ENCODE measurements at places on chromosomes 5 and 9.

- no peak for DNase-seq
Observed at GRCh38 chr5:160800375-160801275, 51.4 kb downstream of the ATP10B start.

DNA sequence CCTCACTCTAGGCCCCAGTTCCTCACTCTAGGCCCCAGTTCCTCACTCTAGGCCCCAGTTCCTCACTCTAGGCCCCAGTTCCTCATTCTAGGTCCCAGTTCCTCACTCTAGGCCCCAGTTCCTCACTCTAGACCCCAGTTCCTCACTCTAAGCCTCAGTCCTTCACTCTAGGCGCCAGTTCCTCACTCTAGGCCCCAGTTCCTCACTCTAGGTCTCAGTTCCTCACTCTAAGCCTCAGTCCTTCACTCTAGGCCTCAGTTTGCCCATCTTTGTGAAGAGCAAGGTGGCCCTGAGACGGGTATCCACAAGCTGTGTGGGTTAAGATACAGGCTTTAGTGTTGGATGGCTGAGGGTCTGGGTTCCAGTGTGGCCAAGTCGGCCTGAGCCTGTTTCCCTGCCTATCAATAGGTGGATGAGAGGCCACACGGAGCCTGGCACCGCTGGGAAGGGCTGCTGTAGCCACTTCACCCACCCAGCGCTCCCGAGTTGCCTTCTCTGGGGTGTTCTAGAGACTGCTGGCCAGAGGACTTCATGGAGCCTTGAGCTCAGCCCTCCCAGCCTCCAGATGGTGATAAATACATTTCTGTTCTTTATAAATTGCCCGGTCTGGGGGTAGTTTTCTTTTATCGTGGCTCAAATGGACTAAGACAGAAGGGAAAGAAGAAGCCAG, 150.2 kb downstream of the RXRA start:
- no peak for DNase-seq

GRCh38 chr5:113397046-113397445, 37.7 kb downstream of the TSSK1B start:
- no peak for DNase-seq

DNA sequence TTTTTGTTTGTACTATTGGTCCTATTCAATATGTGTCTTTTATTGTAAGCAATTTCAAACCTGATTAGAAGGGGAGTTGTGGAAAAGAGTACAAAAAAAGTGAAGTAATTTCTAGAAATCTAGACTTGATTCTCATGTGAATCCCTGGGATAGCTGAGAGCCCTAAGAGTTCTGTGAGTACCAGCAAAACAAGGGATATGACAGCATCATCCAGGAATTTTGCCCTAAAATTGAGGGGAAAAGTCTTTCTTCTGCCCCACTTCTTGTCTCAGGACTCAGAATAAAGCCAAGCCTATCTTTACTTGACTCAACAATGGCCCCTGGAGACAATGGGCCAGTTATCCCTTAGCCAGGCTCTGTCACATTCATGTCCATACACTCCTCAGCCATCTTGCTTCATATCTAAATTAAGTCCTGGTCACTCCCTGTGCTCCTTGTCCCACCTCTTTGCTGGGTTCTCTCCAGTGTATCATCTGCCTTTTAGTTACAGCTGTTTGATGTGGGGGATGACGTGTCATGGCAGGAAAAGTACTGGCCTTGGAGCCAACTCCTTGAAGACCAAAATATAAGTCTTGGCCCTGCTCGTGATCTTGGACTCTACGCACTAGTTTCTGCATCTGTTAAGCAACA, 81.2 kb downstream of the ADAMTS12 start:
- no peak for DNase-seq

DNA sequence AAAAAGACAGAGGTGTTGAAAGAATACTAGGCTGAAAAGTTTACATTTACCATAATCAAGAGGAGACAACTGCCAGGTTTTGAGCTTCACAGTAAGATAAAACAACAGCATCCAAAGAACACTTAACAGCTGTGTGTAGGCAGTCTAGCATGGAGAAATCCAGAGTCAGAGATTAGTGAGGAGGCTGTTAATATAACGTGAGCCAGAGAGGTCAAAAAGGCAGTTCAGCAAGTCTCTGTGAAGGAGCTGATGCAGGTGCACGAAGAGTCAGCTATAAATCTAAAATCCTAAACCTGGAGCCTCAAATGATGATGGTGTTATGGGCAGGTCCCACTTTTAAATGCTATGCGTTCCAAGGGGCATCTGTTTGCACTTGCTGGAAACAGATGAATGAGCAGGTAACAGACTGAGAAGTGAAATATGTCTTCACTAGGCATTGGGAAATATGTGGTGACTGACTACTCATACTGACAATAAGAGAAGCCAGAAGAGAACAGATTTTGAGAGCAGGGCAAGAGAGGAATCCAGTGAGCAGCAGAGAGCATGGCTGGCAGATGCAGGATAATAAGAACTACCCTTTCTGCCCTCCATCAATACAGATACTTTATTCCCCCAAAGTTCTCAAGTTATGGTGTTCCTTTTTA, 8.7 kb downstream of the APTX start:
- DNase-seq = no peak

GRCh38 chr9:97292200-97292599, 15.3 kb upstream of the CCDC180 start:
- no peak for DNase-seq

- DNase-seq = no peak
Observed at GRCh38 chr9:135589596-135590485, 28.3 kb downstream of the PAEP start.

GRCh38 chr5:149675610-149676201, 54.4 kb upstream of the PPARGC1B start:
- no peak for DNase-seq

DNA sequence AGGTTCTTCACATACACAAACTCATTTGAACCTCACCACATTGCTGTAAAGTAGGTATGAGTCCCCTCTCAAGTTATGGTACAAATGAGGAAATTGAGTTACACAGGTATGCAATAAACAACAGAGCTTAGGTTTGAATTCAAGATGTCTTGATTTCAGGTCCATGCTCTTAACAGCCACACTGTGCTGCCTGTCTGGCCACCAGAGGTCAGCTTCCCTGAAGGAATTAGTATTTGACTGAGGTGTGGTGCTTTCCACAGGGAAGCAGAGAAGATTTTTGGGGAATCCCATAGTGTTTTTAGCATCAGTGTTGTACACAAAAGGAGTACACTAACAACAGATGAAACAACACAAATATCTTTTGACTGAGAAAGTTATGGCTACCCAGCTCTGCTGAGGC, 94.4 kb upstream of the ITGA1 start:
- DNase-seq = peak; percentile 23

DNA sequence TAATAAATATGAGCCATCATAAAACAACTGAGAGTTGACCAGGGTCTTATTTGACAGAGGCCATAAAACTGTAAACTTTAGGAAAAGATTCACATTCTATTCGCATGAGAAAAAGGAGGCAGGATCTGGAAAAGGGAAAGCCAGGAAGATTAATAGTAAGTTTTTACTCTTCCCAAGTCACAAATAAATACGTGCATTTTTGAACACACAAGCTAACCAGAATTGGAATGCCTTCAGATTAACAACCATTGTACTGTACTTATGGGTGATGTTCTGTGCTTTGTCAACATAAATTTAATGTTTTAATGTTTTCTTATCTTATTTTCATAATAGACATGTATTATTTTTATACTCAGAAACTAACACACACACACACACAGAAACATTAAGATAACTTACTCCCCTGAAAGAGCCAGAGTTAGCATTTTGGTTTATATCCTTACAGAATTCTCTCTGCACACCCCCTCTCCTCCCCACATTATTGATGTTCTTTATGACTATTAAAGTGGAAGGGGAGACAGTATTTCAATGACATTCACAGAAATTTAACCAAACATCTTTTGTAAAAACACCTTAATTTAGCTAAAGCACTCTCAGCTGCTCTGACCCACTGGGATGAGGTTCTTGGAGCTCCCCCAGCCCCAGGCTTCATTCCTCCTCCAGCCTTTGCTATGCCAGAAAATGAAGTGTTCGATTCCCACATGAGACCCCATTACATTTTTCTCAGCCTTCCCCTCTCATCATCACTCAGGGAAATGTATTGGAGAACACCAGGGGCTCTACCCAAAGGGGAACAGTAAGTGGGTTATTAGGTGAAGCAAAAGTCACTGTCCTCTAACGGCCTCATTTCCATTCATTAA, 155.5 kb downstream of the ESM1 start:
- DNase-seq = no peak

- no peak for DNase-seq
Observed at GRCh38 chr9:7088611-7089010, 330.8 kb downstream of the KDM4C start.

DNA sequence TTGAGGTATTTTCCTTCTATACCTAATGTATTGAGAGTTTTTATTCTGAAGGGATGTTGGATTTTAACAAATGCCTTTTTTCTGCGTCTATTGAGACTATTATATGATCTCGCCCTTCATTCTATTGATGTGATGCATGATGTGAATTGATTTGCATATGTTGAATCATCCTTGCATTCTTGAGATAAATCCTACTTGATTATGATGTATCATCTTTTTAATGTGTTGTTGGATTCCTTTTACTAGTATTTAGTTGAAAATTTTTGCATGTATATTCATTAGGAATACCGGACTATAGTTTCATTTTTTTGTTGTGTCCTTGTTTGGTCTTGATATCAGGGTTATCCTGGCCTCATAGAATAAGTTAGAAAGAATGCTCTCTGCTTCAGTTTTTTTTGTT, 169.7 kb downstream of the NPR3 start:
- no peak for DNase-seq

DNA sequence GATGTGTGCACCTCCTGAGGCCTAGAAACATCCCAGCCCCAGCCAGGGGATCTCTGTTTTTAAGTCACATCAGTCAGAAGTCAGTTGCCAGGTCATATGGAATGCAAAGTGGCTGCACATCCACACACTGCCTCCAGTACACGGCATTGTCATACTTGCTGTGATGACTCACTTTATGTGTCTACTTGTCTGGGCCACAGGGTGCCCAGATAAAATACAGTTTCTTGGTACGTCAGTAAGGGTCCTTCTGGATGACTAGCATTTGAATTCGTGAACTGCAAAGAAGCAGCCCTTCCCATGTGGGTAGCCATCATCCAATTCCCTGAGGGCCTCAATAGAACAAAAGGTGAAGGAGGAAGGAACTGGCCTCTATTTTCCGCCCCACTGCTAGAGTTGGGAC, 27.7 kb downstream of the AUH start:
- no peak for DNase-seq
